Stimulated activated CD4-positive, alpha-beta T cell treated with anti-CD3 and anti-CD28 coated beads, Interleukin-12 subunit alpha, Interleukin-12 subunit beta, amount 100 ng/mL, for 4 hours (primary cell): ENCODE measurements at places on chromosomes 6 and 20.

- DNase-seq = no peak
Measured at GRCh38 chr6:10759884-10760329, 12.3 kb downstream of the TMEM14B start.

- DNase-seq = no peak
Measured at GRCh38 chr20:3693376-3693775, 11.6 kb upstream of the ADAM33 start.

DNA sequence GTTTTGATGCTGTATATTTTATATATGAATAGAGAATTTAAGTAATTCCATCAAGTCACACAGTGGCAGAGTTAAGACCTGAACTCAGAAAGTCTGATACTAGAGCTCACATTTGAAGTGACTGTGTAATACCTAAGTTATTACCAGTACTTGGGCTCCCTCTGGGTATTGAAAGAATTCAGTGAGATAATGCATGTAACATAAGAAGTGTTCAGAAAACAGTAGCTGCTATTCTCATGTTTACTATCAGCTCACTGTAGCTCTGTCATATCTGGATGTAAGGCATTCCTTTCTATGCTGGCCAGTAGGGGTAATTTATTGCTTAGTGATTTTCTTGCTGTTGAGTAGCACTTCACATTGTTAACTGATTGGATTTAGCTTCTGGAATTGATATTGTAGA is 44.6 kb downstream of the NKX2-4 start:
- no peak for DNase-seq

DNA sequence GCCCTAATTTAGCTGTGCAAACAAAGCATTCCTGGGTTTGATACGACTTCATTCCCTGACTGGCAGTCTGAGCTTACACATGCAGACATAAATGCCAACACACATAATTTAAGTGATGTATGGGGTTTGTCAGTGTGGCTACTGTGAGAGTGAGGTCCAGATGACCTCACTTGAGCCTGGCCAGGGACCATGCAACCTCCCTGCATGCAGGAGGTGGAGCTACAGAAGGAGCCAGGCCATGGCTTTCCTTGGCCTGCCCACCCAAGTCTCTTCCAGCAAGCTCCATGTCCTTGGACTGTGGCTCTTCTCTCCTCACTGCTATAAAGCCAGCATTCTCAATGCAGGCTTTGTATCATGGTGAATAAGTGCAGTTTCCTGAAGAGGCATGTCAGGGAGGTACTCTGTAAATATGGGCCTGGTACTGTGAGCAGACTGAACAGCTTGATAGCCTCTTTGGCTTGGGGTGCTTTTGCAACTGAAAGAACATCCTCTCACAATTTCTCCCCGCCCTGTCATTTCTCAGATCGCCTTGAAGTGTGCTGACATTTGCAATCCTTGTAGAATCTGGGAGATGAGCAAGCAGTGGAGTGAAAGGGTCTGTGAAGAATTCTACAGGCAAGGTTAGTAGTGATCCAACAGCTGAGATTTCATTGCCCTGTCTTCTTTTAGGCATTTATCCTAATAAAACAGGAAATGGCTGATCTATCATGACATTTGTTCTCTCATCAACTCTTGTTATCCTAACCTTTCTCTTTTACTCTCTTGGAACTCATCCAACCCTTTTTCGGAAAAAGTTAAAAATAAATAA is 69.2 kb downstream of the MTFR2 start:
- no peak for DNase-seq

DNA sequence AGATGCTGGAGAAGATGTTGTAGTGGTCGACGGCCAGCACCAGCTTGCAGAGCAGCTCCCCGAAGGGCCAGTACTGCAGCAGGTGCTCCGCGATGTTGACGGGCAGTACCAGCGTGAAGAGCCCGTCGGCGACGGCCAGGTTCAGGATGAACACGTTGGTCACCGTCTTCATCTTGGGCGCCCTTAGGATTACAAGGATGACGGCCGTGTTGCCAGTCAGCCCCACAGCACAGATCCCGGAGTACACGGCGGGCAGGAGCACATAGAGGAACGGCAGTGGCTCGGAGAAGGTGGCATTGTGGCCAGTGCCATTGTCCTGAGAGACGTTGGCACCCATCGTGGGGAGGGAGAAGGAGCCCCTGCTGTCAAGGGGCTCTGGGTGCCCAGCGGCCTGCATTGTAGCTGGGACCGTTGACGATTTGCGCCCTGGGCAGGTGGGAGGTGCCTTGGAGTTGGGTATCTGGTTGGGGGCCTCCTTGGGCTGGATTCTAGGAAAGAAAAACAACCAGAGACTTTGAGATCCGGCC is 867 bp downstream of the NPBWR2 start:
- DNase-seq = no peak

DNA sequence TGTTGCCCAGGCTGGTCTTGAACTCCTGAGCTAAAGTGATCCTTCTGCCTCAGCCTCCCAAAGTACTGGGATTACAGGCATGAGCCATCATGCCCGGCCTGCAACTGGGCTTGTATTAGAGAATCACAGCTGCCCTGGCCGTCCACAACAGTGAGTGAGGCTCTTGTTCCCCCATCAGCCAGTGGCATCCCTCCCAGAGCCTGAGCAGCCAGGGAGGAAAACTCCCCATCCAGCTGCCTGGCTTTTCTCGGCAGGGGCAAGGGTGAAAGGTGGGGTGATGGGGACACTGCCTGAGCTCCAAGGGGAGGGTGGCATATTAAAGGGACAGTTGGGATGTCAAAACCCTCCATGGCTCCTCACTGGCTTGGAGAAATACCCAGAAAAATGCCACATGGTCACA is 185.6 kb downstream of the NFATC2 start:
- DNase-seq = no peak

GRCh38 chr6:85118233-85118632 is 331.6 kb upstream of the NT5E start:
- no peak for DNase-seq

DNA sequence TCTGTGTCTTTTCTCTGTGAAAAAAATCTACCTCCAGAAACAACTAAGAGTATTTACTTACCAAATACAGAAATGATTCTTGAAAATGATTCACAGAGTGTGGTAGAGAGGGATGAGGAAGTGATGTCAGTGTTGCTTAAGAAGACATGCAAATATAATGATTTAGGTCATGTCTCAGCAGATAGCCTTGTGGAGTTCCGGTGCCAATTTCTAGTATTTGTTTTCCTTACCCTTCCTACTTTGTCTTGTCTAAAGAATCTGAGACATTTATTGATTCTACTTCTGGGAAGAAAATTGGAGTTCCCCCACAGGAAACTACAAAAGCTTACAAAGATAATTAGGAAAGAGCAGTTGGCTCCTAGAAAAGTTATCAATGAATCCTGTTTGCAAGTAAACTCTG is 68.8 kb downstream of the GJA1 start:
- no peak for DNase-seq

DNA sequence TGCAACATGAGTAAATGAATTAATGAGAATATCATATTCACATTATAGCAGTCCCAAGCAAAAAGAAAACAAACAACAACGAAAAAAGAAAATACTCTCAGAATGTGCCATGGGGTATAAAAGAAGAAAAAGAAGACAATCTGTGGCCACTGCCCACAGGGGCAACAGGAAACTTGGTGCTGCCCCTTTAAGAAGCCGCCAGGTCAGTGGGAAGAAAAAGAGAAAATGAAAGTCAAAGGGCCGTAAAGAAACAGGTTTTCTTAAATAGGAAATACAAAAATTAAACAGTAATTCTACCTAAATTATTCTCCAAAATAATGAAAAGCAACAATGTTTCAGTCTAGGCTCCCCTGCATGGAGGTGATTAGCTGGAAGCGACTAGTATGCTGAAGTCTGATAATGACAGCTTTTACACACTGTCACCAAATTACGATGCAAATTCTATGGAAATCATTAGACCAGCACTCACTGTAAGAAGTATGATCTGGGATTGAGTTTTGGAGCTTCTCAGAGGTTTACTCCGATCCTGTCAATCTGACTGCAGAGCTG is 23.6 kb downstream of the GMDS start:
- DNase-seq = no peak

DNA sequence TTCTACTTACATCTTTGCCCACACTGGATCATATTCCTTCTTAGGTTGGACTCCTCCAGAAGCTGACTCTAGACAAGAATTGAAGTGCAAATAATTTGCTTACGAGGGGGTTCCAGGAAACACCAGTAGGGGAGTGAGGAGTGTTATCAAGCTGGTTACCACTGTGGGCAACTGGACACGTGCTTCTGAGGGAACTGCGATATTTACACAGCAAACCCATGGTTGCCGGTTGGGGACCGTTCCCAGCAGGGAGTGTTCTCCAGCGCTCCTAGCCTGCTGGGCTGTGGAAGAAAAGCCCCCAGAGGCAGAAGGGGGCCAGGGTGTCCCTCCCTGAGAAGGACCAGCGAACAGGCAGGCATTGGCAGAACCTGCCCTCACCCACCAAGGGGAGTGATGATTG is 21.7 kb downstream of the MDFI start:
- no peak for DNase-seq

- DNase-seq = no peak
Measured at GRCh38 chr6:130671577-130671976, 155.6 kb upstream of the SMLR1 start.

GRCh38 chr20:4076671-4077070 is 61.3 kb upstream of the RNF24 start:
- no peak for DNase-seq

GRCh38 chr6:146265056-146265455 is 236.2 kb downstream of the GRM1 start:
- DNase-seq = no peak

DNA sequence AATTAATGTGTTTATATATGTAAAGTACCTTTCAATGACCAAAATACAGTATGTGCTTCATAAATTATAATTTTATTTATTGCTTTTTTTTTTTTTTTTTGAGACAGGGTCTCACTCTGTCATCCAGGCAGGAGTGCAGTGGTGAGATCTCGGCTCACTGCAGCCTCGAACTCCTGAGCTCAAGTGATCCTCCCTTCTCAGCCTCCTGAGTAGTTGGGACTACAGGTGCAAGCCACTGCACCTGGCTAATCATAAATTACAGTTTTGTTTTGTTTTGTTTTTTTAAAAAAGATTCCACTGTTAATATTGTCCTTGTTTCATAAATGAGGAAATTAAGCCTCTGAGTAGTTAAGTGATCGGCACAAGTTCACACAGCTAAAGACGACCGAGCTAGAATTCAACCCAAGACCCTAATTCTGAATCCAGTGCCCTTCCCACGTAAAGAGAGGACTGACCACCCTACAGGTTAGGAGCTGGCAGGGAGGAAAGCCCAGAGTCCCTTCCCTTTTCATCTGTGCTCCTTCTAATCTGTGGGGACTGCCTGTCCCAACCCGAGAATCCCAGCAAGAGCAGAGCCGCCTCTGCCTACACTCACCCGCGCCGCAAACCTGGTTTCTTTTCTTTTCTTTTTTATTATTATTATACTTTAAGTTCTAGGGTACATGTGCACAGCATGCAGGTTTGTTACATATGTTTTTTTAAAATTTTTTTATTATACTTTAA is 8.5 kb upstream of the GDF5 start:
- DNase-seq = no peak

DNA sequence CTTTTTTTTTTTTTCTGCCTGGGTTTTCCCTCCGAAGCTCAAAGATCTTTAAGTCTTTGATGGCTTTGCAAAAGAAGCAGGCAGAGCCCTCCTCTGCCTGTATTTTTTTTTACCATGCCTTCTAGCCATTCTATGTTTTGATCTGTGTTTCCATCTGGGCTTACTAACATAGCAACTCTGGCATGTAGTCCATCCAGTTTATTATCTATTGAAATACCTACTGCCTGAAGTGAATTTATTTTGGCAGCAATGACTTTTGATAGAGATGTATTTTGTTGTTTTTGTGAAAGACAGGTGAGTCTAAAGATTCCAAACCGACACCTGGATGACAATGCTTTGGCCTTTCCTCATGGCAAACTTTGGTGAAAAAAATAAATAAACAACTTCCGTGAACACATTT is 1157.7 kb upstream of the MAP3K7 start:
- DNase-seq = no peak

- no peak for DNase-seq
Measured at GRCh38 chr20:39986173-39986904, 702.7 kb downstream of the MAFB start.

- no peak for DNase-seq
Measured at GRCh38 chr20:50514750-50515149, 4.6 kb downstream of the PTPN1 start.

DNA sequence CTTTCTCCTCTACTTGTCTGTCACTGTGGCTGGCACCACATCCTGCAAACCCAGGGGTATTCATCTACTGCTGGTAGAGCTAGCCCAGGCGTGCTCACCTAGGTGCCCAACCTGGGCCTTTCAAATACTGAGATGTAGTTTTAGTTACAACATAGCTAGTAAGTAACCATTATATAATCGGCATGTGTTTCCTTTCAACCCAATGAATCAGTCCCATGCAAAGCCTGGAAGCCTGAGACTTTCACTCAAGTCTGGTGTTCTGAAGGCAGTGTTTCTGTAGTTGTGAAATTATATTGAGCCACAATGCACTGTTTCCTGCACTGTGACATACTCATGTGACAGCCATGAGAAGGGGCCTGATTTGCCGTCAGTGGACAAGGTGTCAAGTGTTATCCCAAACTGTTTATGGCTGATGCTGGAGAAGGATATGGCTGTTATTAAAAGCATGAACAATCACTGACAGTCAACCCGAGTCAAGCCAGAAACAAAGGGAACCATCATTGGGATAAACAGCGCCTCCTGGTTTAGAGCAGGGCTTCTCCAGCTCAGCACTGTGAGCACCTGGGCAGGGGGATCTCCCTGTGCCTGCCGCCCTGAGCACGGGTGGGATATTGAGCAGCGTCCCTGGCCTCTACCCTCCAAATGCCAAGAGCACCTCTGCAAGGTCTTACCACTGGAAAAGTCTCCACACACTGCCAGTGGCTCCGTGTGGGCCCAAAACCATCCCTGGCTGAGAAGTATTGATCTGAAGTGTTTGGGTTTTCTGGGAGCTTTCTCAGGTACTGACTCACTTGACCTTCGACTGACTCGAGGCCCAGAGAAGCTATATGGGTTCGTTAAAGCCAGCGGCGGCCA is 1.6 kb downstream of the PSMA7 start:
- no peak for DNase-seq

DNA sequence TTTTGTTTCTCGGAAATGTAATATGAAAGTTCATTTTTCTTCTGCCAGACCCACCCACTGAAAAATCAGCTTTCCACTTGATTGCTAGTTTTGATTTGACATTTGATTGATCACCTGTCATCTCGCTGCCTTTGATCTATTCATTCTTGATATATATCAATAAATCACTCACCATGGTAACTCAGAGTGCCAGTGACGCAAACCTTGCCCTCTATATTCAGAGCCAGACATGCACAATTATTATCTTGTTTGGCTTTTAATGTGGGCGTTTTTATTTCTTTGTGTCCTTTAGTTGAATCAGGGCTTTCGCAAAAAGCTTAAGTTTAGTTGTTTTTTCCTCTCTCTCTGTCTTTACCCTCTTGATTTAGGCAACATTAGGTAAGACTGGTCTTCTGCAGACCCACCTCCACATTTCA is 2.0 kb downstream of the TSHZ2 start:
- peak; percentile 7 for DNase-seq
